Stimulated activated CD4-positive, alpha-beta T cell treated with anti-CD3 and anti-CD28 coated beads, Interleukin-1b, Interleukin-23, amount 100 ng/mL, for 1 hour (primary cell): ENCODE measurements at places on chromosomes 7 and 10.

- DNase-seq: no peak
Observed at GRCh38 chr7:41565655-41566054, 137.2 kb downstream of the INHBA start.

DNA sequence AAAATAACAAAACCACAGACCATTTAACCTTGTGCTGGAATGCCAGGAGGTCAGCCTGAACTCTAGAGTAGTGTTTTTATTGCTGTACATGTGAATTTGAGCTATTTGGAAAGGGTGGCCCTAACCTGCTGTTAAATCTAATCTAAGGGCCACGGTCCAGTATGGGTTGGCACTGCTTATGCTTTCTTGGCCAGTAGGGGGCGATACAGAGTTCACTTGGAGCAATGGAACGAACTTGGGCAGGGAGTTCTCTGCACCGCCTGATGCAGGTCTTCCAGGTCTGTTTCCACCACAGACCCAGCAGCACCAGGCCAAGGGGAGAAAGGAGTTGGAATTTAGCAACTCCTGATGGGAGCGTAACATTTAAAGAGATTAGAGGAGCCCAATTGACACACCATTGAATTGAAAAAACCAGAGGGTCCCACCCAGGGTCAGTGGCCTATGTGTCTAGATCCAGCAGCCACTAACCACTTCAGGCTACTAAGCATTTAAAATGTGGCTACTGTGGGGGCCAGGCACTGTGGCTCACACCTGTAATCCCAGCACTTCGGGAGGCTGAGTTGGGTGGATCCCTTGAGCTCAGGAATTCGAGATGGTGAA, 75.7 kb upstream of the EFCAB10 start:
- DNase-seq: peak; percentile 42

GRCh38 chr7:155593461-155594162, 47.3 kb upstream of the CNPY1 start:
- DNase-seq: no peak

GRCh38 chr10:31011665-31012022, 20.0 kb downstream of the ZNF438 start:
- DNase-seq: no peak

DNA sequence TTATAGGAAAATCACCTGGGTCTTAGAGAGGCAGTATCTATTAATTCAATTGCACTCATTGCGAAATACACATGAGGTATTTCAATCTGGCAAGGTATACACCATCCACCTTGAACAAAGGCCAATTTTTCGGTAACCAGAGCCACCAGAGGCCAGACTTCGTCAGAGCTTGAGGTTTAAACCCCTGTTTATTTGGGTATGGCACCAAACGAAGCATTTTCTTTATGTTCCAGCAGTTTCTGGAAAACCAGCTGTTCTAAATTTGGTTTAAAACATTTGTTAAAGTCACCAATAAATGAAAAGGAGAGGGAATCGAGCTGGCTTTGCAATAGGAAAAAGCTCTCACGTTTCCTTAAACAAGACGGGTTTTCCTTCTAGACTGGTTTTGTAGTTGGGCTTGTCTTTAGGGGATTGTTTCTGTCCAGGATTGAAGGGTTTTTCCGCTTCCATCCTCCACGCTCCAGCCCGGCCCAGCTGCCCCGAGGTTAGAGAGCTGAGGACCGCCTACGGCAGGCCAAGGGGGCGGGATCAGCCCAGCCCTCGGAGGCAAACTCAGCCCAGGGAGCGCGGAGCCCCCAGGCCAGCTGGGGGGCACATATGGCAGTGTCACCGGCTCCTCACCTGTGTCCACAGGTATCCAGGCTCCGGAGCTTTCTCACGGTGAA, 539.4 kb upstream of the MGMT start:
- no peak for DNase-seq

GRCh38 chr7:151761231-151761630, 115.7 kb downstream of the PRKAG2 start:
- DNase-seq: no peak

DNA sequence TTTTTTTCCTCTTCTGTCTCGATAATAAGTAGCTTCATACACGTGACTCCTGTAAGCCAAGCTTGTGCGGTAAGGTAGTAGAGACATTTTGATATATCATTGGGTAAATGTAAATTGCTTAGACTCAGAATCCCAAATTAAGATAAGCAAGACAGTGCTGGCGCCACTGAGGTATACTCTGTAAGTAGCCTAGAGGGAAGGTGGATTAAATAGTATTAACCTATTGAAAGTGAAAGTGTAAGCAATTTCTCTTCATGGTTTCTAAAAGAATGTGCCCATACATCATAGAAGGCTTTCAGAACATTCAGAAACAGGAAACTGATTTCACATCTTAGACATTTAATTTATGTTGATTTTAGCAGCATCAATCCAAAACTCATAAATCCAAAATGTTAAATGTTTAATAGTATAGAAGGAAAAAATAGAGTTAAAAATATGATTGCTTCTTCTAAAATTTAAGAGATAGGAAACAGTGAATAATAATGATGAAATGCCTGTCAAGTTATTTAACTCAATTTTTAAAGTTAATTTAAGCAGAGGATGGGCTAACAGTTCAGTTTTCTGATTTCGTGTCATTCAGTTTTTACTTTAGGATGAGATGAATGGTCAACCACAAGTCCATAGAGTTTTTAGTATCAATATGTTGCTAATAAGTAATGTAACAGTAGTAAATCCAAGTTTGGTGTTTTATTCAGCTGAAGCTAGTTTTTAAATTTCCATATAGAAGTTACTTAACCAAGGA, 36.8 kb downstream of the LRRC72 start:
- no peak for DNase-seq

GRCh38 chr10:70602665-70603448, at the start of gene PRF1:
PRF1 (minus strand) TSS chr10:70602741; CDS start chr10:70600902, 1,839 bp downstream.
- peak; percentile 27 for DNase-seq

GRCh38 chr10:113024930-113025329, 74.9 kb downstream of the TCF7L2 start:
- no peak for DNase-seq

- DNase-seq: no peak
Observed at GRCh38 chr7:23742051-23742450, 32.0 kb downstream of the STK31 start.

- no peak for DNase-seq
Observed at GRCh38 chr10:8594176-8594575, 539.7 kb downstream of the GATA3 start.

GRCh38 chr10:127916826-127917225, 9.9 kb downstream of the PTPRE start:
- no peak for DNase-seq

DNA sequence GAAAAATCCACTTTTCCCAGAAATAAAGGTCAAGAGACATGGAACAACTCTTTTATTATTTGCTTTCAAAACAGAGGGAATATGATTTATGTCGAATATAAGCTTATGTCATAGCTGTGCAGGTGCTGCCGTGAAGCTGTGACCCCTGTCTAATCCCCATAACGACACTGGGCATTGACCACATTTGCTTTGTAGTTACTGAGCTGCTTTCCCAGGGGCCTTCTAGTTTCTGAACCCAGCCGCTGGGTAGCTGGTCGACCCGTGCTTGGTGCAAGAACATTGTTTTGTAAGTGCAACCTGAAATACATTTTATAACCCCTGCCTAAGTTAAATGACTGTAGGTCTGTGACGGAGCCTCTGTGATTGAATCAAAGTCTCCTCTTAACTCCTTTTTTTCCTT, 144.9 kb upstream of the HDAC9 start:
- no peak for DNase-seq

DNA sequence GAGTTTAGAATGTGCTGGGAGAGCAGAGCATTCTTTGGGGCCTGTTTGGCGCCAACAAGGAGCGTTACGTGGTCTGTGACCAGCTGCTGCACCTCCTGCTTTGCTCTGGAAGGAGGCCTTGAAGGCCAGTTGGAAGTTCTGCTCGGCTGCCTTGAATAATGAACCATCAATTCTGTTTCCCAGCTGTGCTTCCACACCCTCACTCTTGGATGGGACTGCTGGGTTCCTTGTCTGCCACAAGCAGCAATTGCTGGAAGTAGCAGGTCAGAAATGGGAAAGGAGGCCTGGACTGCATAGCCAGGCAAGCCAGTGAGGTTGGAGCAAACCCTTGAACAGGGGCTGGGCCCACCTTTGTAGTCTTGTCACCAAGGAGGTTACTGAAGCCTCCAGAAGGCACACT, 86.6 kb upstream of the INSYN2A start:
- DNase-seq: no peak

DNA sequence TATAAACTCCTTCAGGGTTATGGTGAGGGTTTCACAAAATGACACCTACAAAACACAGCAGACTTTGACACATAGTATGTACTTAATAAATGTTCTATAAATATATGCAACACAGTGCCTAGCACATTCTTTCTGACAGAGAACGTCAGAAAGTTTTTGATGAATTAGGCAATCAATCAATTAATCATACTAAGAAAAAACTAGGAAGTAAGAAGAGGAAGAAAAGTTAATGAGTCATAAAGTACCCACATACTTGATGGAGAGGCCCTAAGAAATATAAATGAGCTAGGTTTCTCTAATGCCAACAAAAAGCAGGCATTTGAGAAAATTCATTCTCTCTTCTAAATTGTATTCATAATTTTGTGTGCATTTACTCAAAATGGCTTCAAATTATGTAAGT, 192.7 kb upstream of the VWC2 start:
- DNase-seq: no peak

DNA sequence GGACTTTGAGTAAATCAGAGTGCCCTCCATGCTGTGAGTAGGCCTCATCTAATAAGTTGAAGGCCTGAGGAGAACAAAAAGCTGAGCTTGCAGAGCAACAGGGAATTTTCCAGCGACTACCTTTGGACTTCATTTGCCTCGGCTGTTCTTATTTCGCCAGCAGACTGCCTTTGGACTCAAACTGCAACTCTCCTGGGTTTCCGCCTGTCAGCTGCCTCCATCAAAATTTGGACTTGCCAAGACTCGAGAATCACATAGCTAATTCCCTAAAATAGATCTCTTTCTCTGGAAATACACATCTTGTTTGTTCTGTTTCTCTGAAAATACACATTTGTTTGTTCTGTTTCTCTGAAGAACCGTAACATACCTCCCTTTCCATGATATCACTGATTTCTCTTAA, 93.8 kb downstream of the ITGB8 start:
- DNase-seq: no peak

GRCh38 chr10:120552262-120552661, 95.2 kb downstream of the PLPP4 start:
- no peak for DNase-seq

- no peak for DNase-seq
Observed at GRCh38 chr7:138756591-138757242, 41.1 kb upstream of the TMEM213 start.

- no peak for DNase-seq
Observed at GRCh38 chr7:76108540-76109233, 60.8 kb downstream of the MDH2 start.
